ENCODE measurements at places on chromosomes 2 and 18.

DNA sequence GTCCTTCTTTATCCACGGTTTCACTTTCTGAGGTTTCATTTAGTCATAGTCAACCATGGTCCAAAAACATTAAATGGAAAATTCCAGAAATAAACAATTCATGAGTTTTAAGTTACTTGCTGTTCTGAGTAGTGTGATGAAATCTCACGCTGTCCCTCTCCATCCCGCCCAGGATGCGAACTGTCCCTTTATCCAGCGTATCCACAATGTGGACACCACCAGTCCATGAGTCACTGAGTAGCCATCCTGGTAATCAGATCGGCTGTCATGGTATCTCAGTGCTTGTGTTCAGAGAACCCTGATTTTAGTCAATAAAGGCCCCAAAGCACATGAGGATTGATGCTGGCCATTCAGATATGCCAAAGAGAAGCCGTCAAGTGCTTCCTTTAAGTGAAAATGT is 3.7 kb downstream of the SP140L start:
- DNase-seq: no peak

- no peak for DNase-seq
These were observed 1.4 kb downstream of the NCL start for GRCh38 chr2:231462729-231463465.

- no peak for DNase-seq
These were observed 407.1 kb downstream of the CDH19 start for GRCh38 chr18:66196805-66197204.

DNA sequence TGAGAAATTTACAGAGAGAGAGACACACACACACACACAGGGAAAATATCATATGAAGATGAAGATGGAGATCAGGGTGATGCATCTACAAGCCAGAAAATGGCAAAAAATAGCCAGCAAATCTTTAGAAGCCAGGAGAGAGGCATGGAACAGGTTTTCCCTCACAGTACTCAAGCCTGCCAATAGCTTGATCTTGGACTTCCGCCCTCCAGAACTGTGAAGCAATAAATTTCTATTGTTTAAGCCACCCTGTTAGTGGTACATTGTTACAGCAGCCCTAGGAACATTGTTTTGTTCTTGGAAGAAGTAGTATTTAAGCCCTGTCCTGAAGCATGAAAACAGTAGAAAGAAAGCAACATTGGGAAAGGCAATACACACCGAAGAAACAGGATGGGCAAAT is 292.0 kb upstream of the LRP1B start:
- no peak for DNase-seq

DNA sequence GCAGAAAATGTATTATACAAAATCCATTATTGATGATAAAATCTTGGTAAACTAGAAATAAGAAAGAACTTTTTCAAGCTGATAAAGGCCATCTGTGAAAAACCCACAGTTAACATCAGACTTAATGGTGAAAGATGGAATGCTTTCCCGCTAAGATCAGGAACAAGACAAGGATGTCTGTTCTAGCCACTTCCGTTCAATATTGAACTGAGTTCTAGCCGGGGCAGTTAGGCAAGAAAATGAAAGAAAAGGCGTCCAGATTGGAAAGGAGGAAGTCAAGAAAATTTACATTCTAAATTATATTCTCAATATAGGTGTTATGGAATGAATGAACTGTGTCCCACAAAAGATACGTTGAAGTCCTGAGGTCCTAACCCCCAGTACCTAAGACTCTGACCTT is 39.1 kb upstream of the DTNB start:
- no peak for DNase-seq

DNA sequence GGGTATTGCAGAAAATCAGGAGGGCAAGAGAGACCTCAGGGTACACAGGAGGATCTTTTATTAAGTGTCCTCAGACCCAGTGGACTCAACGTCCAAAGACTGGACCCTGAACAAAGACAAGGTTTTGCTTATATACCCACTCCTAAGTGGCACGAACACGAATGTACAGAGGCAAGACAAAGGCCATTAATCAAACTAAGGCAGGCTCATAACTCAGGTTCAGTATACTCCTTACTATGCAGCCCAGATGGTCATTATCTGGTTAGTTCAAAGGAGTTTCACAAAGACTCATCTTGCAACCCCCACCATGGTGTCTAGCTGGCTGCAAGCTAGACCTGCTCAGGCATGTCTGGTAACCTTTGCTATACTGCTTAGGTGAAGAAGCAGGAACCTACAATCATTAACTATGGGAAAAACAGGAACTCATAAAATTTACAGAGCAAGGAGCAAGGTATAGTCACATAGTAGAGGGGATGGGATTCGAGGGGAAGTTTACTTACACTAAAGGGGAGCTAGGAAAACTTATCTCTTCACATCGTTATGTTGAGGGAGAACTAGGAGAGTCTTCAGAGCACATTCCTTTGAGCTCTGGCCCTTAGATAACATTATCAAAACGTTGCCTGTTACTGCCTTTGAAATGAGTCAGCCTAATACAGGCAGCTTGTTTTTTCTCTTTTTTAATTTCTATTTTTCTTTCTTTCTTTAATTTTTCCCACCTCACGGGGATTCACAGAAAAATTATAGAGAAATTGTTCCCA is 33.9 kb downstream of the SLC4A3 start:
- no peak for DNase-seq

GRCh38 chr18:76482971-76483691 is 11.9 kb downstream of the ZNF516 start:
- no peak for DNase-seq

DNA sequence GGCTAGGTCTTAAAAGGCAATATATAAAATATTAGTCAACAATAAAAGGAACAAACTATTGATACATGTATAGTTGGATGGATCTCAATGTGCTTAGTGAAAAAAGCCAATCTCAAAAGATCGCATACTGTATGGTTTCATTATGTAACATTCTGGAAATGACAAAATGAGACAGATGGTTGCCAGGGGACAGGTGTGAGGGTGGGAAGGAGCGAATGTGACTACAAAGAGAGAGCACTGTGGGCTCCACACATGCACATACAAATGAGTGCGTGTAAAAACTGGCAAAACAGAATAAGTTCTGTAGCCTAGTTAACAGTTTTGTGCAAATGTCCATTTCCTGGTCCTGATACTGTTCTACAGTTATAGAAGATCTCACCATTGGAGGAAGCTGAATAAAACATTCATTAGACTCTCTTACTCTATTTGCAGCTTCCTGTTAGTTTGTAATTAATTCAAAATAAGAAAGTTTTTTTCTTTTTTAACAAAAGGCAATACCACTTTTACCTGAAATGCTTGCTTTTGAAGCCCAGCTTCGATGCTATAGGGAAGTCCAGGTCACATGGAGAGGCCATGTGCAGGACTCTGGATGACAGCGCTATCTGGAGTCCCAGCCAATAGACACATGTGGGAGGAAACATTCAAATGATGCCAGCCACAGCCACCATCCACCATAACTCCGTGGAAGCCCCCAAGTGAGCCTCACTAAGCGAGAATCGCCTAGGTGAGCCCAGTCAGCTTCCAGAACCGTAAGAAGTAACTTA is 21.0 kb upstream of the C2orf80 start:
- DNase-seq: no peak

DNA sequence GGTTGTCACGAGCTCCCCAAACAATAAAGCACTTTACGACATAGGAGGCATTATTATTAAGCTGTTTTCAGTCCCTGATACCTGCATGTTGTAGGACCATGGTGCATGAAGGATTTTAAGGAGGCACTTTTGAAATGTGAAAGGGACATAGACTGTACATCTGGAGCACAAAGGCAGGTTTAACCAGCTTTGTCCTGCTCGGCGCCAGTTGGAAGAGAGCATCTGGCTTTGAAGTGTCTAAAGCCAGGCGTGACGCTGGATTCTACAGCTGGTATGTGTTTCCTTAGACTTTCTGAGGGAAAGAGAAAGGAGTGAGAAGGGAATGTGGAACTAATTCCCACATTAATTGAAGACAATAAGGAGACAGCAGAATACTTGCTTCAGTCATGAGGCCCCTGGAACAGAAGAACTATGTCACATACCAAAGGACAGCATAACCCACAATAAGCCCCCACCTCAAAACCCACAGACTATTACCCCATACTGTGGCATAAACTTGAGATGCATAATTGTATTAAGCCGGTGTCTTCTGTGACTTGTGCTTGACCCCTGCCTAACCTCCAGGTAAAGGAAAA is 381.0 kb upstream of the MEX3C start:
- DNase-seq: no peak

GRCh38 chr18:79447703-79448367 is 52.1 kb downstream of the NFATC1 start:
- no peak for DNase-seq

GRCh38 chr2:144624451-144624850 is 104.5 kb upstream of the ZEB2 start:
- no peak for DNase-seq

DNA sequence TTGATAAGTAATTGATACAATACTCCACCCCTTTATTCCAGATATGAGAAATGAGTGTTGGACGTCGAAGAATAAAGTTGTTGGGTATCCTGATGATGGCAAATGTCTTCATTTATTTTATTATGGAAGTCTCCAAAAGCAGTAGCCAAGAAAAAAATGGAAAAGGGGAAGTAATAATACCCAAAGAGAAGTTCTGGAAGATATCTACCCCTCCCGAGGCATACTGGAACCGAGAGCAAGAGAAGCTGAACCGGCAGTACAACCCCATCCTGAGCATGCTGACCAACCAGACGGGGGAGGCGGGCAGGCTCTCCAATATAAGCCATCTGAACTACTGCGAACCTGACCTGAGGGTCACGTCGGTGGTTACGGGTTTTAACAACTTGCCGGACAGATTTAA is 26.3 kb downstream of the B3GNT2 start:
- DNase-seq: no peak
